Left ventricle myocardium superior (tissue), 1 donor: ENCODE measurements at places on chromosomes 4 and X.
A peak's percentile ranks its signal among the peaks of the same experiment; 100 is the strongest.

DNA sequence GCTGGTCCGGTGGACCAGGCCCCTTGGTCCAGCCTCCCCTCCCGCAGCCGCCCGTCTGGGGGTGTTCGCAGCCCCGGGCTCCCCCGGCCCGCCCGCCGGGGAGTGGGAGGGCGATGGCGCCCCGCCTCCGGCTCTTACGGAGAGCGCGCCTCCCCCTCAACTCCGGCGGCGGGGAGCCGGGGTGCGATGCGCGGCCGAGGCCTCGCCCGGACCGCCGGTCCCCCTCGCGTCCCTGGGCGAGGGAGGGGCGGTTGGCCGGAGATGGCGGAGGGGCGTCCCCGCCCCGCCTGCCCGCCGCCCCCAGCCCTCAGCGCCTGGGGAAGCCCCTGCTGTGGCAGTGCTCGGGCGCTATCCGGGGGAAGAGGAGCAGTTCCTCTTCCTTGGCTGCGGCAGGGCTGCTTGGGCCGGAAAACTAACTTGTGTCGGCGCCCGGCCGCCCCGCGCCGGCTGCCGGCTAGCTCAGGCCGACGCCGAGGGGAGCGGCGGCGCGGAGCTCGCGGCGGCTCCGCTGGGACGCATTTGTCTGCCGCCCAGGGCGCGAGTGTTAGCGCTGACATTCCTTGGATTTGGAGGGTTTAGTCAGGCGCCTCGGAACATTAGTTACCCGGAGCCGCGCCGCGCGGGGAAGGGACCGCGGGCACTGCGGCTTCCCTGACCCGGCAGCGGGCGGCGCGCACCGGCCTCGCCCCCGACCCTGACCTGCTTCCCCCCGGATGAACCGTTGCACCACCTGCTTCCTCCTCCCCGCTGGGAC is 994 bp downstream of the GALNT7 start:
- peak; percentile 83 for DNase-seq

- peak; percentile 44 for DNase-seq
These were observed 65.1 kb upstream of the CCDC160 start for GRCh38 chrX:134171661-134172587.

DNA sequence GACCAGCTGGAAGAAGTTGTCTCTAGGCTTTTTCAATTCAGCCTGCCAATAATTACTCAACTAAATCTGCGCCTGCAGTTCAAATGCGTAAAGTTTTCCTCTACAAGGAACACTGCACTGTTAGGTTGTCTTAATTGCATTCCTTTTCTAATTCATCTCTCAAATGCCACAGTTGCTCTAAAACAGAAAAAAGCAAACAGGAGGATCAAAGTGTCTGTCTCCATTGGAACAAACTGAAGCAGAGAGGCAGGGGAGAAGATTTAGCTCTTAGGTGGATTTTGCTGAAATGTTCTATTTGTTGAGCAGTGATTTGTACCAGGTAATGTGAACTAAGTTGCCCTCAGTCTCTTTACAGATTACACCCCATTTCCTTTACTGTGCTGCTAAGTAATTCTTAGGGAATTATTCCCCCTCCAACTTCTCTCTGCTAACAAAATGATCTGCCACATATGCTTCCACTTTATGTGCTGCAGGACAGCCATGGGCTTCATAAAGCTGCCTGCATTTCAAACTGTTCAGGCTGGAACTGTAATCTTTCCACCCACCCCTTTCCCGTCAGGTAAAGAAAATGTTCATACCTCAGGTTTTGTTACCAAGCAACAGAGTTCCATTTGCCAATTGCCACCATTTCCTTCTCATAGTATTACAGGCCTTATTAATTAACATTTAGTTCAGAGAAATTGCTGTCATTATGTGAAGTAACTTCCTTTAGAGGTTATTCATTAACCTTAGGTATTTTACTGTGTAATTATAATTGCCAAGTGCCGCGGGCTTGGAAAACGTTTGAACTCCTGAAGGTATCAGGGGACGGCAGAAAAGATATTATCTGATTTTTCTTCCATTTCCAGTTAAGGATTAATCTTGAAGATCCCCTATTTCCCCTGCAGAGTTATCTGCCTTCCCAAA is 149.3 kb downstream of the SPRY1 start:
- DNase-seq = no peak

DNA sequence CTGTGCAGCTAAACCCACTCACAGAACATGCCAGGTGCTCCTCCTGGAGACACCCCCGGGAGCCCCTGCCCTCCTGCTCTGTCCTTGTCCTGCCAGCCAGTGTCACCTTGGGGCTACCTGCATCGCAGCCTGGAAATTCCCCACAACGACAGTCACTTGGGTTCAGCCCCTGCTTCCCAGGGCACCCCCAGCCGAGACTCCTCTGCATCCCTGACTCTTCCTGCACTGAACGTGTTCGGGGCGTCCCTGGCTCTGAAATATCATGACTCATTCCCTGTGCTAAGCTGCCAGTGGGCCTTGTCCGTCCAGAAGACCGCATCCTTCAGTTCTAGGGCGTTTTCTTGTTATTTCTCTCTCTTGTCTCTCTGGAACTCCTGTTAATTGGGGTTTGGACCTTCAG is 5.8 kb downstream of the CFAP99 start:
- DNase-seq = no peak

- no peak for DNase-seq
These were observed 280.5 kb downstream of the TLL1 start for GRCh38 chr4:166153548-166153947.
